HFFc6 (cell line): ENCODE measurements at places on chromosomes 1 and 21.

- peaks cover 26% of the 10 kb centered on the region for H3K4me1 ChIP-seq
- H3K36me3 ChIP-seq, result no peaks in the 10 kb centered on the region; the same call in 1 of the 2 replicates
- H3K27ac ChIP-seq, result no peak overlapping the region
- H3K27me3 ChIP-seq, result peaks cover 7% of the 10 kb centered on the region
- H3K4me3 ChIP-seq, result peak overlapping the region; percentile 72
- DNase-seq, result peak; percentile 44
Measured at GRCh38 chr1:22709891-22710700, 543 bp upstream of the EPHB2 start.

DNA sequence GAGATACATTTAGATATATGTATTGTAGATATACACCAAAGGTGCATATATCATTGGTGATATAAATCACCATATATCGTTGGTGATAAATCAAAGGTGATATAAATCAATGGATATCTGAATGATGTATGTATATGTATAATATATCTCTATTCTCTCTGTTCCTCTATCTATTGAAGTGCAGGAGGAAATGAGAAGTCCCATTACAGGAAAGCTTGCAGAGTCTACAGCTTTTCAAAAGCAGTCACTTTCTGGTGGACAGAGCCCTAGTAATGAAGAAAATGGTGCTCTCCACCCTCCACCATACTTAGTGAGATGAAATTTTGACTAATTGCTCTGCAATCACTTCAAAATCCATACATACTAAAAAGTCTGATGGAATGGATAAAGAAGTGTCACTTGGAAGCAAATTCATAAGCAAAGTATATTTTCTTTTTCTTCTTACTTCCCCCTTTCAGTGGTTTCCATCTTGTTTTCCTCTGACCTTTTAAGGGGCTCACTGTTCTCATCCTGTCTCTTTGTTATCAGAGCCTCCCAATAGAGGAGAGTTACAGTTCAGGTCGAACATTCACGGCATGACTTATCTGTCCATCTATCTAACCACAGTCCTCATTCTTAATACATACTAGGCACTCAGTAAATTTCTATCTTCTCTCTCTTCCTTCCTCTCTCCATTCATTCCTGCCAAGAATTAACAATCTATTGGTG, 227.2 kb downstream of the KCNJ6 start:
- no peak overlapping the region for H3K27ac ChIP-seq
- no peaks in the 10 kb centered on the region for H3K4me1 ChIP-seq
- H3K27me3 ChIP-seq, result peaks cover 10% of the 10 kb centered on the region
- no peak for DNase-seq

- H3K4me1 ChIP-seq, result peaks cover 32% of the 10 kb centered on the region
- no peaks in the 10 kb centered on the region for H3K36me3 ChIP-seq
Measured at GRCh38 chr1:71463144-71463543, 382.3 kb upstream of the ZRANB2 start.

GRCh38 chr1:100309863-100310262, 42.4 kb upstream of the CDC14A start:
- DNase-seq, result no peak
- no peak overlapping the region for H3K4me3 ChIP-seq
- peaks cover 4% of the 10 kb centered on the region for H3K27me3 ChIP-seq

DNA sequence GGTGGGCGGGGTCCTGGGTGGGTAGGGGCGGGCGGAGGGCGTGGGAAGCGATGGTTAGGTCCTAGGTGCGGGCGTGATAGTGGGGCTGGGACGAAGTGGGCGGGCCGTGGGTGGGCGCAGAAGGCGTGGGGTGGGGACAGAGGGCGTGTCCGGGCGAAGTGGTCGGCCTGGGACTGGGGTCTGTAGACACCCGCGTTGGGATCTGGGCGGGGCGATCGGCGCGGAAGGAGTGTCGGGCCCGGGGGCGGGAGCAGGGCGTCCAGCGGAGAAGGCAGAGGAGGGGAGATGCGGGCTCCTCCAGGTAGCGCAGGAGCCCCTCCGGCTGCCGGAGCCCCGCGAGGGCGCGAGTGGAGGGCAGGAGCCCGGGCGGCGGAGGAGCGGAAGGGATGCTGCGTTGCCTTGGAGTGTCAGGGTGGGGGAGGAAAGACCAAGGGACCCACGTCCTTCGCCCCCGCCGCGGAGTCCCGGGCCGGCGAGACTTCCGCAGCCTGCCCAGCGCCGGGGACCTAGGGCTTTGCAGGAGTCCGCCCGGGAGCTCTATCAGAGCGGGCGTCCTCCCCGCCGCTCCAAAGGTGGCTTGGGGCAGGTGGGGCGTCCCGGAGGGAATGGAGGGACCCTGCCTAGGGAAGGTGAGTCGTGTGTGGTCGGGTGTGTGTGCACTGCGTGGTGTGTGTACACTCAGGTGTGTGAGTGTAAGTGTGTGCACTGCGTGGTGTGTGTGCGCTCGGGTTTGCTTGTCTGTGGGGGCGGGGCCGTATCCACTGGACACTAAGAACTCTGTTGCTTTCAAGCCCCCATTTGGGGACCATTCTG, 27.0 kb upstream of the PRSS38 start:
- peak; percentile 37 for DNase-seq
- peaks cover 34% of the 10 kb centered on the region for H3K4me1 ChIP-seq
- H3K27ac ChIP-seq, result peak overlapping the region; percentile 40; the same call in 1 of the 2 replicates
- peak overlapping the region; percentile 87 for H3K4me3 ChIP-seq
- H3K36me3 ChIP-seq, result no peaks in the 10 kb centered on the region
- H3K27me3 ChIP-seq, result no peaks in the 10 kb centered on the region; the same call in 1 of the 2 replicates

DNA sequence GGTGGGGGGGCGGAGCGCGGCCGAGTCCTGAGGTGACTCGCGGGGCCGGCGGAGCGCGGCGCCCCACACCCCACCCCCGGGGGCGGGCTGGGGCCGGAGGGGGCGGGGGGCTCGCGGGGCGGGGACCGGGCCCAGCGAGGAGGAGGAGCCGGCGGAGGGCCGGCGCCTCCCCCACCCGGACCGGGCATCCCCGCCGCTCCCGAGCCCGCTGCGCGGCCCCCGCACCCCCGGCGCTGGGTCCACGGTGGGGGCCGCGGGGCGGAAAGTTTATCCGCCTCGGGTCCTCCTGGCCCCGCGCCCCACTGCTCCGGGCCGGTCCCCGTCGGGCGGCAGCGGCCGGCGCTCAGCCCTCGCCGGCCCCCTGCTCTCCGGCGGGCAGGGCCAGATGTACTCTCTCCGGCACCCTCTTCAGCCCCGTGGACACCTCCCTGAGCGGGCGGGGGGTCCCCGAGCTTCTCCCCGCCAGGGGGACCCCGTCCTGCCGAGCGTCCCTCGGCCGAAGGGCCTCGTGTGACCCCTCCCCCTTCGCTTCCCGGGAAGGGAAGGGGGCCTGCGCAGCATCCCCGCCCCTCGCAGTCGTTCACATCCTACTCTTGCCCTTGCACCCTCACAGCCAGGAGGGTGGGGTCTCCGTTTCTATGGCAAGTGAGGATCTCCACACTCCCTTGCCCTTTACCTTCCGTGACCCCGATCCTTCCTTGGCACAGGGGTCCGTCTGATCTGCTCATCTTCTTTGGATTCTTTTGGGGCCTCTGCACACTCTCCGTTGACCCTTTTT, 663 bp downstream of the CAMTA1 start:
- peak overlapping the region; percentile 93 for H3K27ac ChIP-seq
- peaks cover 4% of the 10 kb centered on the region; the same call in 1 of the 2 replicates for H3K27me3 ChIP-seq
- H3K4me3 ChIP-seq, result peak overlapping the region; percentile 94
- H3K4me1 ChIP-seq, result peaks cover 39% of the 10 kb centered on the region
- no peak for DNase-seq

DNA sequence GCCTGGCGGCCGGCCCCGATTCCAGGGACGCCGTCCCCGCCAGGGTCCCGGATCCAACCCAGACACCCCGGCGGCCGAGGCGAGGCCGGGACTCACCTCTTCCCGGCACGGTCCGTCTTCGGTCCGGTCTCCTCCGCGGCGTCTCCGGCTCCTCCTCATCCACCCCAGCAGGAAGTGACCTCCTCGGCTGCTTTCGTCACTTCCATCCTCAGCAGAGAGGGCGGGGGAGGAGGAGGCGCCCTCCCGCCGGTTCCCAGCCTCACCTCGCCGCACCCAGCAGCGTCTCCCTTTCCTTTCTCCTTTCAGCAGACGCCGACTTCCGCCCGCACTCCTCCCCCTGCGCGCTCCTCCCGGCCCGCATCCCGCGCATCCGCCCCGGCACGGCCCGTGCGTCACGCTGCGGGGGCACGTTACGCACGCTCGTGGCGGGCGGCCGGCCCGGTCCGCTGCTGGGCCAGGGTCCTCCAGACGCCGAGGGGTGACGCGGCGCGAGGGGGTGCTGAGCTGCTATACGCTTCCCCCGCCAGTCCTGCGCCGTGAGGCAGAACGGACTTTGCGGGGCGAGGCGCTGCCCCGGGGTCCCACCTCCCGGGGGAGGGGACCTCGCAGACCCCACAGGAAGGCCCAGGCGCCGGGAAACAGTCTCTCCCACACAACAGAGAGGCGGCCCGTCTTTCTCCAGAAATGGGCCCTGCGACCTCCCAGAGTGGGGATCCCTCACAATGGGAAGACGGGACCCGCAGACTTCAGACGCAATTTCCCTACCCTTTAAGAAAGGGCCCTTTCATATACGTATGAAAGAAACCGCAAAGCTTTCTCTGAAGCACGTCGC, at the start of gene ETV3:
TSS of gene ETV3 (minus strand) at position 176 of the 832 bp plus-strand sequence. CDS start 2,043 bp downstream, outside the sequence.
- H3K27ac ChIP-seq, result peak within 1 kb of the TSS; percentile 97
- peaks cover 42% of the 10 kb centered on the region for H3K4me1 ChIP-seq
- peaks cover 19% of the 10 kb centered on the region for H3K36me3 ChIP-seq
- peak within 1 kb of the TSS; percentile 99 for H3K4me3 ChIP-seq
- H3K27me3 ChIP-seq, result peaks cover 10% of the 10 kb centered on the region

DNA sequence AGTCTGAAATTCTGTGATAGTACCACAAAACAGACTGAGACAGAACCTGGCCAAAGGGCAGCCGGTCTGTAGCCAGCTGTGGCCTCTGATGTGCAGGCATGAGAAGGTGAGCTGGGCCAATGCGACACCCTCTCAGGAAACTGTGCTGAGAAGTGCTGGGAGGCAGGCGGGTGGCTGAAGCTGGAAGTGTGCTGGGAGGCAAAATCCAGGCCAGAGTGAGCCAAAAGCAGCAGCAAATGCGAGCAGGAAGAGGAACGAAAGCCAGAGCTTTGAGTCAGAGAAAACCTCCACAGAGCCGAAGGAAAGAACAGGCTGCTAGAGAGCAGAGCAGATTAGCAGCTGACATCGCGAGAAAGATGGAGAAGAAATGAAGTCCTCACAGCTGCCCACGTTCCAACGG, 10.2 kb upstream of the ATP13A2 start:
- H3K36me3 ChIP-seq, result peaks cover 33% of the 10 kb centered on the region
- no peaks in the 10 kb centered on the region for H3K27me3 ChIP-seq
- no peak overlapping the region for H3K27ac ChIP-seq
- H3K4me1 ChIP-seq, result no peaks in the 10 kb centered on the region
- DNase-seq, result no peak

GRCh38 chr1:35324486-35324885, 56.0 kb downstream of the ZMYM4 start:
- peaks cover 14% of the 10 kb centered on the region for H3K36me3 ChIP-seq
- no peaks in the 10 kb centered on the region for H3K27me3 ChIP-seq

DNA sequence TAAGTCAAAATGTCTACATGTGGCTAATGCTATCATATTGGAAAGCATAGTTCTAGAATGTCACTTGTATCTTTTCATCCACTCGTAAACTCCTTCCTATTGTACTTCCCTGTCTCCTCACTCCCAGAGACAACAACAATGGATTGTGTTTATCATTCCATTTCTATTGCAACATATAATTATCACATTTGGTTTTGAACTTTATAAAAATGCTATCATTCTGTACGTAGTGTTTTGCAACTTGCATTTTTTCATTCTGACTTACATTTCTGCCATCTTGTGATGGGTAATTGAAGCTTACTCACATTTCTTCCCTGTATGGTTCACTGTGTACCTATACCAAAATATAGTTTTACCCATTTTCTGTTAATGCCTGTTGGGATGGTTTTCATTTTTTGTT, 14.5 kb upstream of the CSF3R start:
- H3K4me3 ChIP-seq, result peak overlapping the region; percentile 7; the same call in 1 of the 2 replicates
- no peaks in the 10 kb centered on the region for H3K36me3 ChIP-seq
- peak; percentile 48 for DNase-seq
- peaks cover 13% of the 10 kb centered on the region for H3K4me1 ChIP-seq
- H3K27ac ChIP-seq, result peak overlapping the region; percentile 50; the same call in 1 of the 2 replicates

DNA sequence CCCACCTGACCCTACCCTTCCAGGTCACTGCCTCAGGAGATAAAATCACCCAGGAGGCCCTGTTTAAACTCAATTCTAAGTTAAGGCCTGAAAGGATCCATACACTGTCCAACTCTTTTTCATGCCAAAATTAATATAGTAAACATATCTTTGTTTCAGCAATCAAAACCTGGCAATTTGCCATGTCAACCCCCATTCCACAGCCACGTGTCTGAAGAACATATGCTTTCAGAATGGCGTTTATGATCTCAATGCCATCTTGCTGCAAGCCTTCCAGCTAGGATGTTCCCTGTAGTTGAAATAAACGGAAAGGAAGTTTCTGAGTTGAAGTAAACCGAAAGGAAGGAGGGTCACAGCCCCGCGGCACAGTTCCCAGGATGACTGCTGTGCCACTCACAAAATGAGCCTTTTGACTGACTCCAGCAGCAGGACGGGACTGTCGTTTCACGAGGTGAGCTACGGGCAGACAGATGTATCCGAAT, 472.0 kb downstream of the SMYD3 start:
- H3K4me3 ChIP-seq, result peak overlapping the region; percentile 15; the same call in 1 of the 2 replicates
- H3K27me3 ChIP-seq, result no peaks in the 10 kb centered on the region
- no peaks in the 10 kb centered on the region for H3K36me3 ChIP-seq
- no peak for DNase-seq

- H3K36me3 ChIP-seq, result no peaks in the 10 kb centered on the region
- no peak overlapping the region for H3K27ac ChIP-seq
- no peak for DNase-seq
- H3K27me3 ChIP-seq, result no peaks in the 10 kb centered on the region; the same call in 1 of the 2 replicates
- peaks cover 7% of the 10 kb centered on the region; the same call in 1 of the 2 replicates for H3K4me1 ChIP-seq
- no peak overlapping the region for H3K4me3 ChIP-seq
Measured at GRCh38 chr1:209160230-209160629, 423.3 kb upstream of the CAMK1G start.

- no peak overlapping the region for H3K27ac ChIP-seq
- H3K4me3 ChIP-seq, result no peak overlapping the region
- DNase-seq, result no peak
- no peaks in the 10 kb centered on the region; the same call in 1 of the 2 replicates for H3K36me3 ChIP-seq
Measured at GRCh38 chr21:31726407-31726806, 5.5 kb downstream of the SCAF4 start.

DNA sequence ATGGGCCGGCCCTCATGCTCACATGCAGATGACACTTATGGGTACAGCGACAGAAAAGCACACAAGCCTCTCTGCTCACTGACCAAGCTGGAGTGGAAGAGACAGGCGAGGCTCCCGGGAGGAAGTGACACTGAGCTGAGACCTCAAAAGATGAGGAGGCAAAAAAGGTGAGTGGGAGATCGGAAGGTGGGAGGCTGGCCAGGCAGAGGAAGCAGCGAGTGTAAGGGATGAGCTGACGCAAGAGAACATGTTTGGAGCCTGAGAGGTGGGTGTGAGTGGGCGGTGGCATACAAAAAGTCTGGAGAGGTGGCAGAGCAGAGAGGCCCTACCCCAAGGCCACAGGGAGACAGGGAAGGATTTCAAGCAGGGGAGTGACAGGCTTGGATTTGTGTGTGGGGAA, 18.2 kb upstream of the CDCP2 start:
- DNase-seq, result no peak
- no peak overlapping the region for H3K27ac ChIP-seq
- H3K36me3 ChIP-seq, result no peaks in the 10 kb centered on the region
- H3K4me1 ChIP-seq, result peaks cover 19% of the 10 kb centered on the region
- H3K27me3 ChIP-seq, result peaks cover 4% of the 10 kb centered on the region; the same call in 1 of the 2 replicates
